ENCODE measurements at places on chromosomes 13 and 19.
A peak's percentile ranks its signal among the peaks of the same experiment; 100 is the strongest.

DNA sequence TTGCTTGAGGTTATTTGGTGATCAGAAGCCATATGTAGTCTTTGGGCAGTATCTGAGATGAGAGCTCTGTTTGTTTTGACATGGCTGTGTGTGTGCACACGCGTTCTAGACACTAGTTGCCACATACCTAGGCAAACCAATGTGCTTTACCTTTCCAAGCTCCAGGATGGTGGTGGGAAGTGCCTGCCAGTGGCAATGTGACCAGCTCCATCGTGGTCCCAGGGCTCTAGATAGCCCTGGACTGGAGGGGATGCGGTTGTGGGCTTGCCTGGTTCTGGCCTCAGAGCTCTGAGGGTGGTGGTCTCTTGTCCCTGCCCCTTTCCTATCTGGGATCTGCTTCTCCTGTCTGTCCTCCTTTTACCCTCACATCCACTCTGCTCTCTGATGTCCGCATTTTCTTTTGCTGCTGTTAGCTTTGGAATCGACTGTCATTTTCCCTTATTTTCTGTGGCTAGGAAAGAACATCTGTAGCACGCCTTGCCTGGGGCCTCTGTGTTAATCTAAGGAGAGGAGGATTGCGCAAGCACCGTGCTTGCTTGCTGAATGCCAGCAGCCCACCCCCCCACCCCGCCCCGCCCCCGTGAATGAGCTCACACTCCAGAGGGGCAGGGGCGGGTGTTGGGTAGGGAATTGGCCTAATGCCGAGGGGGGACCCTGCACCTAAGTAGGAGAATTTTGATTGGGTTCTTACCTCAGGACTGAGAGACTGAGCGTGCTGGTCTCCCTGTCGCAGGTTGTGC, 89.5 kb downstream of the ARHGEF7 start:
- no peak for DNase-seq

GRCh38 chr19:4439243-4439642, 18.4 kb downstream of the UBXN6 start:
- DNase-seq = no peak

DNA sequence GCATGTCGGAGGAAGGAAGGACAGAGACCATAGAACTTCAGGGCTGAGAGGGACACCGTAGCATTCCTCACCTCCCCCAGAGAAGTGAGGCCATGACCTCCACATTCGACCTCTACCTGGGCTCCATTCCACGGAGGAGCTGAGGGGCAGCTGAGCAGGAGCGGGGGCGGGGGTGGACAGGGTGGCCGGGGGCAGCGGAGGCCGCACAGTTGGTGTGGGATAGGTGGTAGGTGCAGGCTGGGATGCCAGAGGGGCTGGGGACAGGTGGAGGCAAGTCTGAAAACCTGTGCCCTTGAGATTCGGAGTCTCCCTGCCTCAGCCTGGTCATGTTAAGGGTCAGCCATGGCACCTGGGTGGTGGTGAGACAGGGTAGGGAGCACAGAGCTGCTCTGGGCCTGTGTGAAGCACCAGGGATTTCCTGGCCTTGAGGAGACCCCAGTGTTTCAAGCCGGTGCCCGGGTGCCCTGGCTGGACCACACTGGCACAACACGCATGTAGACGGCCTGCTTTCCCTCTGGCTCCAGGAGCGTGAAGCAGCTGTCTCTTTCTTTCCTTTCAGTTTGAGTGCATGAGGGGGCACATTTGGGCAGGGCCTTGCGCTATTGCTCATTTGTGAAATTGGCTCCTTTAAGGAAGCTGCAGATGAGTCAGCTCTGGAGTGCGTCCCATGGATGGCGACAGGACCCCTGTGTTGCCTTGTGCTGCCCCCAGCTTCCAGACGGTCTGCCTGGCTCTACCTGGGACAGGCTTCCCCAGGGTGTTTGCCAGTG, 51.8 kb downstream of the TSSK6 start:
- no peak for DNase-seq

GRCh38 chr13:51619614-51620013, 35.4 kb downstream of the WDFY2 start:
- no peak for DNase-seq

DNA sequence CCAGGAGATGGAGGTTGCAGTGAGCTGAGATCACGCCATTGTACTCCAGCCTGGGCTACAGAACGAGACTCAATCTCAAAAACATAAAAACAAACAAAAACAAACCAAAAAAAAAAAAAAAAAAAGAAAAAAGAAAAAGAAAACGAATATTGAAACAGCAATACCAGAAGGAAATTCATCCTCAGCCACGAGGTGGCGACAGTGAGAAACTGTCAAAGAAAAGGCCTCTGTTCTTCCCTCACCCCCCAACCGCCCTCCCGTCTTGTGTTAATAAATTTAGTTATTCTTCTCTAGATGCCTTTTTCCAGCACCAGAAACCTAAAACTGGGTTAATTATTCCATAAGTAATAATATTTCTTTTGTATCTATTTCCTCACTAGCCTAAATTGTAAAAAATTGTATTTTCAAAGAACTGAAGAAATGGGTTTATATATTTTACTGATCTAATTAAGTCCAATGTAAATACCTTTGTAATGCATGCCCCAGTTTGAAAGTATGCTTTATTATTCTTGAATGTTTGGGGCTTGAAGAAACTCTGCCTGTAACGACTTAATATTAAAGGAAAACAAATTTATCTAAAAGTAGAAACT, 38.6 kb downstream of the LIG4 start:
- peak; percentile 44 for DNase-seq

- no peak for DNase-seq
These were observed 205.5 kb upstream of the SOX21 start for GRCh38 chr13:94917824-94918223.

- no peak for DNase-seq
These were observed 372.7 kb downstream of the LIG4 start for GRCh38 chr13:107842562-107843180.

- DNase-seq = no peak
These were observed 94.2 kb upstream of the GJB6 start for GRCh38 chr13:20326276-20326675.

- DNase-seq = no peak
These were observed 22.0 kb upstream of the UPF3A start for GRCh38 chr13:114259374-114259773.

DNA sequence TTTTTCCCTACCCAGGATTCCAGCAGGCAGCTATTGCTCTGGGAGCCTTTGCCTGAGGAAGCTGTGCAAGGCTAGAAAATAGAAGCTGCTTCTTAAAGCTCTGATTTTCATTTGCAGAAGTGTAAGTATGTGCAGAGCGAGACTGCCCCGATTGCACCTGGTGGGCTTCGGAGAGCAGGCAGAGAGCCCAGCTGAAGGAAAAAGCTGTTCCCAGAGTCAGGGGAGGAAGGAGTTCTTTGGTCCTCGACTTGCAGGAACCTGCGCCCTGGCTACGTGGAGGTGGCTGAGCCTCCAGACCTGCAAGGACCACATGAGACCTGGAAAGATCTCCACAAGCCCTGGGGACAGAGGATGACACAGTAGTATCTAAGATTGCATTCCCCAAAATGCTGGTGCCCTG, 235.0 kb upstream of the ARGLU1 start:
- DNase-seq = no peak

GRCh38 chr19:38323291-38323690, 3.6 kb downstream of the KCNK6 start:
- no peak for DNase-seq

- DNase-seq = no peak
These were observed 843.8 kb upstream of the SPRY2 start for GRCh38 chr13:81184556-81185265.

- DNase-seq = no peak
These were observed 12.4 kb downstream of the ZIC5 start for GRCh38 chr13:99959127-99959539.

GRCh38 chr13:91785431-91786119, 387.2 kb downstream of the GPC5 start:
- DNase-seq = no peak

- no peak for DNase-seq
These were observed 197.7 kb downstream of the SLITRK6 start for GRCh38 chr13:85601526-85601925.

Data from Jurkat, Clone E6-1 (cell line).